WERI-Rb-1 (cell line): ENCODE measurements at places on chromosomes 6 and 20.

- no peak for DNase-seq
These were observed 190.9 kb downstream of the LAMA2 start for GRCh38 chr6:129073691-129074395.

- no peak for DNase-seq
These were observed 16.8 kb upstream of the ADGB start for GRCh38 chr6:146581968-146582367.

GRCh38 chr6:144104488-144104887, 9.1 kb upstream of the SF3B5 start:
- DNase-seq = no peak

DNA sequence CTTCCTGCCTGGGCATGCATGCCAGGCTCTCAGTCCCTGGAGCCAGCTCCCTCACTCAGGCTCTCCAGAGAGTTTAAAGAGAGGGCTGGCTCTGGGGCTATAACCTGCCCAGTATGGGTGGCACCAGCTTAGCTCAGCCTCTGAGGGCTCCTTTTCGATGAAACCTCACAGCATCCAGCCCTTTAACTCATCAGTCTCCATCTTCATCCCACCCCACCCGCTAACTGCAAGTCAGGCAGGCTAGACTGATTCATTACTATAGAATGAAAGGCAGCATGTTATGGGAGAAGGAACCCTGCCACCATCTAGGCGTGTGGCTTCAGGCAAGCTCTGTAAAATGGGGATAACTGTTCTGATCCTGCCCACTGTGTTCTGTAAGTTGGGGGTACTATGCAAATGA, 53.5 kb downstream of the RAB44 start:
- no peak for DNase-seq
